ENCODE measurements at places on chromosomes 11 and 22. TPM values are rescaled to one million over a fixed set of nuclear protein-coding genes. Genes with fewer than 3 reads are reported as not detected.

DNA sequence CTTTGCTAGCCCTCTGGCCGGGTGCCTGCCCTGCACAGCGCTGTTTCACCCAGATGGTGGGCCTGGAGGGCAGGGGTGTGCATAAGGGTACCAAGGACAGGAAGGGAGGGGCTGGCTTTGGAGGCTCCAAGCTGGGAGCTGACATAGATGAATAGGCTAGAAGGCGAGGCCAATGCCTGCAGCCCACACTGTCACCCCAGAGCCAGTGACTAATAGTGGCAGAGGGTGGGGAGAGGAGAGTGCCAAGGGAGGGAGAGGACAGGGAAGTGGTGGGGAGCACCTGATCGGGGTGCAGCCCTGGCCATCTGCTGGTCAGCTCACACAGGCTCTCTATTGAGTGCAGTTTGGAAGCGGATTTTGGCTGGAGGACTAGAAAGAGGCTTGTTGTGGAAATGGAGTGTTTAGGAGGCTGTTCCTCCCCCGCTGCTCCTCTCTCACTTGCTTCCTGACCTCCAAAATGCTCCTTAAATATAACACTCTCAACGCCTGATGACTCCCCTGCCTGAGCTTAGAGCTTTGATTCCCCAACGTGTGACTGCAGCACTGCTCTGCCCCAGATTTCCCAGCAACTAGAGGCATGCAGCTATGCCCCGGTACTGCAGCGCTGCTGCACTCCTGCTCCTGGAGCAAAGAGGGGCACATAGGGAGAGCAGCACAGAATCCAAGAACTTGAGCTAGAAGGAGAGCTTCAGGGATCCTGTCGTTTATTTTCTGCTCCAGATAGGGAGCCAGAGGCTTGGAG, 89.2 kb downstream of the GRAMD1B start:
- H3K36me3 ChIP-seq, result no peaks in the 10 kb centered on the region
- no peak for DNase-seq
- H3K27me3 ChIP-seq, result no peaks in the 10 kb centered on the region
- H3K4me3 ChIP-seq, result no peak overlapping the region
- no peak overlapping the region for H3K27ac ChIP-seq

Gene PATE4
- not detected for total RNA-seq

GRCh38 chr11:21142007-21142406, 472.6 kb downstream of the NELL1 start:
- H3K36me3 ChIP-seq, result no peaks in the 10 kb centered on the region
- no peak overlapping the region for H3K4me3 ChIP-seq
- H3K4me1 ChIP-seq, result no peaks in the 10 kb centered on the region
- H3K27me3 ChIP-seq, result no peaks in the 10 kb centered on the region

Gene OR2AG1
- total RNA-seq, result not detected

GRCh38 chr11:81869351-81870065, 864.2 kb downstream of the FAM181B start:
- no peak for DNase-seq
- H3K36me3 ChIP-seq, result no peaks in the 10 kb centered on the region
- no peak overlapping the region for H3K27ac ChIP-seq
- no peak overlapping the region for H3K4me3 ChIP-seq

Gene IGSF22
- 0.21 TPM for total RNA-seq

Gene RIMBP3B
- not detected for total RNA-seq

Gene KRTAP5-2
- total RNA-seq, result not detected

Measured in thoracic aorta (tissue), 2 donors.